ENCODE measurements at places on chromosomes 16 and 17. TPM values are rescaled to one million over a fixed set of nuclear protein-coding genes. Genes with fewer than 3 reads are reported as not detected.

The OR2C1 gene
- 0.11 TPM for total RNA-seq

The FBXL16 gene
- total RNA-seq: under 0.01 TPM

The SDR42E1 gene
- 9.9 TPM for total RNA-seq

The CSH2 gene
- total RNA-seq: not detected
